ENCODE measurements at places on chromosomes 2 and 18.

GRCh38 chr2:184554736-184555135 is 43.6 kb upstream of the ZNF804A start:
- no peak for DNase-seq

DNA sequence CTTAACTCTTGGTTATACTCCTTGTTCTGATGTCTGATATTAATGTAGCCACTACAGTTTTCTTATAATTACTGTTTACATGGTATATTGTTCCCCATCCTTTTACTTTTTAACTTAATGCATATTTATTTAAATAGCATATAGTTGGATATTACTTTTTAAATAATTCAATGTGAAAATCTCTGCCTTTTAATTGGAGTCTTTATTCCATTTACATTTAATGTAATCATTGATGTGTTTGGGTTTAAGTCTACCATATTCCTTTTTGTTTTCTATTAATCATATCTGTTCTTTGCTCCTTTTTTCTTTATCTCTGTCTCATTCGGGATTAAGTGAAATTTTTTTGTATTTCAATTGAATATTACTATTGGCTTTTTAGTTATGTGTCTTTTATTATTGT is 109.1 kb downstream of the MTX2 start:
- DNase-seq, result no peak

DNA sequence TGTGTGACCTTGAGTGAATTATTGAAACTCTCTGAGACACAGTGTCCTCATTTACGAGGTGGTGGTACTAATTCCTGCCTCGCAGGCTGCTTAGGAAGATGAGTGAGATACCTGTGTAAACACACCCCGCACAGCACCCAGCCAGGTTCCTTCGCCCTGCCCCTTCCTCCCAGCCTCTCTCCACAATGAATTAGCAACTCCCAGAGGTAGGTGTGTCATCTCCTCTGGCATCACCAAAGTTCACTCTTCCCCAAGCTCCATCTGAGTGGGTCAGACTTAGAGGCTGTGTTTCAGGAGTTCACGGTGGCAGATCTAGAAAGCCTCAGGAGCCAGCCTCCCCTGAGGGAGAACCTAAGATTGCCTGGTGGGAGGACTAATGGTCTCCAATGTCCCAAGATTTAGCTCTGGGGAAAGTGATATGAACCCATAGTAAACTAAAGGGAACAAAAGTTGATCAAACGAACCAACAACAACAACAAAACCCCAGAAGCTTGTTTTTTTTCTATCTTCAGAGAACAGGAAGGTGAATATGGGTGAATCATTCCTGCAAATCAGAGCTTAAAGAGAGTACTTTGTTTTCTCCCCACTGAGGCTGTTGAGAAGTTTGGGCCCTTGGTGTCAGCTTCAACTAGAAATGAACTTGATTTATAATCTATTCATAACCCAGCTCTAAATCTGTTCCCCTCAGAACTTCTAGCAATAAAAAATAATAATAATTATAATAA is 44.4 kb upstream of the NRP2 start:
- no peak for DNase-seq

GRCh38 chr2:18988631-18989232 is 369.7 kb downstream of the OSR1 start:
- DNase-seq, result no peak

GRCh38 chr2:2116657-2117056 is 214.4 kb downstream of the MYT1L start:
- no peak for DNase-seq

DNA sequence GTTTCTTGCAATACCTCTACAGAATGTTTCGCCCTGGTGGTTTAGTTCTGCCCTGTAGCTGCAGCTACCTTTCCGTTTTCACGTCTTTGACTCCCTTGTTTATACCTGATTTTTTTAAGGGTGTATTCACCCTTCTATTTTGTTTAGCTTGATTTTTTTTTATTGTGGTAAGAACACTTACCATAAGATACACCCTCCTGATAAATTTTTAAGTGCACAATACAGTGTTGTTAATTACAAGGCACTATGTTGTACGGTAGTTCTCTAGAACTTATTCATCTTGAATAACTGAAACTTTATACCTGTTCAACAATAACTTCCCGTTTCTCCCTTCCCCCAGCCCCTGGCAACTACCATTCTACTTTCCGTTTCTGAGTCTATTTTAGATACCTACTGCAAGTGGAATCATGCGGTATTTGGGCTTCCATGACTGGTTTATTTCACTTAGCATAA is 48.9 kb upstream of the NABP1 start:
- DNase-seq, result no peak

DNA sequence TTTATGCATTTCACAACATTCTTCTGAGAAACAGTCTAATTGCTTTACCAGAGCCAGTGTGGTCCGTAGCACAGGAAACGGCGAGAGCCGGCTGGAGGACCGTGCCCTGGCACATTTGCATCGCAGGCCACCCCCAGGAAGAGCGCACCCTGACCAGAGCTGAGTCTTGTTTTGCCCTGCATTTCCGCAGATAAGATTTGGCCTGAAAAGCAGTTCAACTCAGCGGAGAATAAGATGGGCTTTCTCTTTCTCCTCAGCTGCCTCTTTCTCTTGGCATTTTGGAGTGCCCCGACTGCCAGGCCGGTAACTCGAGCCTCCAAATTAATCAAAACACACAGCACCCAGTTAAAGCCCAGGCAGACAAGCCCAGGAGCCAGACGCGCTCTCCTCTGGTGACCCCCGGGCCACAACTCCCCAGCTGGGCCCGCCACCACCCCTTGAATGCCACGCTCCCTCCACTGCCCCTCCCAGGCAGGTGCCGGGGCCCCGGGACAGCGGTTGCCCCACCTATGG is 464 bp downstream of the COL4A4 start:
- DNase-seq, result no peak

GRCh38 chr18:44258086-44258485 is 422.6 kb upstream of the SETBP1 start:
- DNase-seq, result no peak

DNA sequence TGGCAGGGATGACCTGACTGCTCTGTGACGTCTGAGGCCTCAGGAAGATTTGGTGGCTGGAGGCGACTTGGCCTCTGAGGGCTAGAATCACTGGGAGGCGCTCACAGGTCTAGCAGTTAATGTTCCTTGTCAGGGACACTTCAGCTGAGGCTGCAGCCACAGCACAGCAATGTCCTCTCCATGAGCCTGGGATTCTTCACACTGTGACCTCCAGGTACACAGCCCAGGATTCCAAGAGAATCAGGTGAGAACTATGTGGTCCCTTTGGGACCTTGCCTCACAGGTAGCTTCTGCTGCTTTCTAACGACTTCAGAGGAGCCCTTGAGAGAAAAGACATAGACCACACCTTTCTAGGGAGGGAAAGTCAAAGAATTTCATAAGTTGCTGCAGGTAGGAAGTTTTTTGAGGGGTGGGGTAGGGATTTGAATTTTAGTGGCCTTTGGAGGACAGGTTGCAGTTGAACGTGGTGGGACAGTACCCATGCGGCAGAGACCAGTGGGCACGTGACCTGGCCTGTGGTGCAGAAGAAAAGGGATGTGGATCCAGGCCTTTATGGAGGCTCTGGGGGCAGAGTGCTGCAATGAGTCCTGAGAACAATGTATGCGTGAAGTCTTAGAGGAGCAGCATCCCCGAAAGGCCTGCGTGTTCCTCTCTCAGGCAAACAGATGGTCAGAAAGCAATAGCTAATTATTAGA is 86.2 kb downstream of the LYPD1 start:
- DNase-seq, result no peak

- DNase-seq, result no peak
Observed at GRCh38 chr2:11071939-11072338, 83.3 kb upstream of the SLC66A3 start.

DNA sequence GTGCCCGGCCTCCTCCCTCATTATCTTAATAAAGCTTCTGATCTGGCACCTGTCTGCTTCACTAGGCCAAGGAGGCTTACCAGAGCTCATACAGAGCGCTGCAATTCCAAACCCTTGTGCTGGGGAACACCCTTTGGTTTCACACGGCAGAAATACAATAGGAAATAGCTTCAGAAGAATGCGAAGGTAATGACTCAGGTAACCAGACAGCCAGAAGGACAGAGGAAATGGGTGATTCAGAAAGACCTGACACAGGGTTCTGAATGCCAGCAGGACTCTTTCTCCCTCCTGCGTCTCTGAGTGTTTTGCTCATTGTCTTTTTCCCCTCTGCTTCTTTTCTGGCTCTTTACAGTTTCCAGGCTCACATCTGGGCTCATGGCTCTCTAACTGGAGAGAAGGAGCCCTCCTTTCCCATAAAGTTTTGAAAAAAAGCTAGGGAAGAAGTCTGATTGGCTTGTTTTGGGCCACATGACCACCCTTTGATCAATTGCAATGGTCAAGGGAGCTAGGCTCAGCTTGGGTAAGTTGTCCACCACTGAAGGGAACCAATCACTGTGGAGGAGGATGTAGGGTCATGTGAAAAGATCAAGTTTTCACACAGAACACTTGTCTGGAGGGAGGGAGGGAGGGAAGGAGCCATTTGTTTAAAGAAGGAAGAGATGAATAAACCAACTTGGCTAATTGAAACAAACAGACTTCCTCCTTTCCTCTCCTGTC is 90.5 kb upstream of the UPP2 start:
- DNase-seq, result no peak

GRCh38 chr2:6872394-6872793 is 5.2 kb upstream of the RSAD2 start:
- no peak for DNase-seq

- DNase-seq, result no peak
Observed at GRCh38 chr2:223908304-223908998, 36.7 kb downstream of the WDFY1 start.

DNA sequence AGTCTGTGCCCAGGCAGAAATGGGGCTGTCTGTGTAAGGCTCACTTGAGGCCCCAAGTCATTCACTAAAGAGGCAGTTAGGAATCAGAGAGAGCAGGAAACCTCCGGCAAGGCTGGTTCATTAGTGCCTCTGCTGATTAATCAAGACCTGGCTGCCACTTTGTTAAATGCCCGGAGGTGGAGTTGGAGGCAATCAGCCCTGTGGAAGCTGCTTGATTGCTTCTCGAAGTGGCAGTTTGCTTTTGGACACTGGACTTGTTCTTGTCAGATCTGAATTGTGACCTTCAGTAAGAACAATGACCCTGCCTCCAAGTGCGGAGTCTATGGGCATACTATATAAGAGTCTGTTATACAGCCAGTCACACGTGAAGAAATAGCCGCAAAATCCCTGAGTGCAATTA is 183.9 kb upstream of the LINC00305 start:
- no peak for DNase-seq

DNA sequence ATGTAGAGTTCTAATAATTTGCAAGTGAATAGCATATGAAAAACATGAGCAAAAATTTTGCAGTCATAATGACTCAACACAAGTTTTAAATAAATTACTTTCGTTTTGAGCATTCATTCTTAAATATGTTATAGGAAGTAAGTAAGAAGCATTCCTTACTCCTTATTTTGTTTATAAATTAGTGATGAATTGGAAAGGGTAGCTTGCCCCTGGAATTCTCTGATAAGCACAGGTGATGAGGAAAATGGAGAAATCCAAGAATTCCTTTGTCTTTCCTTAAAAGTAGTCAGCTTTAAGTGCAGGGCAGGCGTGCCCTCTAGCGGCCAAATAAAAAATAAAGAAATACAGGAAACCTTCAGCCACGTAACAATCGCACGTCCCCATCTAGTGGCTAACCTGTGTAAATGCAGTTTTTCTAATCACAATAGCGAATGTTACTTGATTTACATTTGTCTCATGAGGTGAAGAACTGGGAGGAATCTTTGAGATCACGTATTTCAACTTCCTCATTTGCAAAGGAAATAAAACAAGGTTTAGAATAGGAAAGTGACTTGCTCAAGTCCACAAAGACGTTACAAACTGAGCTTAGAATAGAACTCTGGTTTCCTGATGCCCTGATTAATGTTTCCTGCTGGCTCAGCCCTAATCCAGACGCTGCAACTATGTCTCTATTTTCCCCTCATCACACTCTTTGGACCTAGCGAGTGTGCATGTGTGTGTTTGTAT is 47.2 kb upstream of the ZNG1B start:
- DNase-seq, result peak; percentile 77

DNA sequence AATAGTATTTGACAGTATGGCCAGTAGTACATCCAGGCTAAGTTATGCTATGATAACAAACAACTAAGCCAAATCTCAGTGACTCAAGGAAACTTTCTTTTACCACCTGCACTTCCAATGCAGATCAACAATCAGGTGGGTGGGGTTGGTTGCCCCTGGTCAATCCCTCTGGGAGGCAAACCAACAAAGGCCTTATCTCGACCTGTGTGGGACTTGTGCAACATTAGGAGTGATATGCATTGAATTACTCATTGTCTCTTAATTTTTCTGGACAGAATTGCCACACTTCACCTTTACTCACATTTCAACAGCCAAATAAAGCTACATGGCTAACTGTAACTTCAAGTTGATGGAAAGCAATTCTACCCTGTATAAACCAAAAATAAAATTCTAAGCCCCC is 1049.3 kb upstream of the CDH2 start:
- DNase-seq, result no peak

- no peak for DNase-seq
Observed at GRCh38 chr2:198930170-198930569, 527.6 kb downstream of the SATB2 start.

DNA sequence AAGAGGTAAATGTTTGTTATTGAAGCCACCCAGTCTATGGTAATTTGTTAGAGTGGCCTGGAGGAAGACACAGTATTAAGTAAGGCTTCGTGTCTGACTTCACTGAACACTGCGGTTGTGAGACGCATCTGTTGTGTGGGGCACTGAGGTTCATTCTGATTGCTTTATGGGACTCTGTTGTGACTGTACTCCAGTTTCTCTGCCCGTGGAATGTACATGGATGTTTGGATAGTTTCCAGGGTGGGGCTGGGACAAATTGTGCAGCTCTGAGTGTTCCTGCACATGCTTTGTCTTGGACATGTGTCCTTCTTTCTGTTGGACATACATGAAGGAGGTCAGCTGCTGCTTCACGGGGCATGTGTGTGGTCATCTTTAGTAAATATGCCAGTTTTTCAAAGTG is 58.6 kb downstream of the ODC1 start:
- DNase-seq, result no peak

- no peak for DNase-seq
Observed at GRCh38 chr2:216429428-216429827, 17.1 kb downstream of the SMARCAL1 start.

GRCh38 chr2:10331702-10332401 is 29.1 kb downstream of the HPCAL1 start:
- no peak for DNase-seq

GRCh38 chr2:229714080-229714735 is at the start of gene DNER:
Gene DNER (minus strand): TSS chr2:229714555. CDS start chr2:229714423, 132 bp downstream.
- DNase-seq, result peak; percentile 47

- no peak for DNase-seq
Observed at GRCh38 chr18:26618135-26618534, 69.8 kb upstream of the KCTD1 start.

- DNase-seq, result no peak
Observed at GRCh38 chr2:220310451-220310861, 683.0 kb downstream of the SLC4A3 start.
